ENCODE measurements at places on chromosomes 6 and 20.

DNA sequence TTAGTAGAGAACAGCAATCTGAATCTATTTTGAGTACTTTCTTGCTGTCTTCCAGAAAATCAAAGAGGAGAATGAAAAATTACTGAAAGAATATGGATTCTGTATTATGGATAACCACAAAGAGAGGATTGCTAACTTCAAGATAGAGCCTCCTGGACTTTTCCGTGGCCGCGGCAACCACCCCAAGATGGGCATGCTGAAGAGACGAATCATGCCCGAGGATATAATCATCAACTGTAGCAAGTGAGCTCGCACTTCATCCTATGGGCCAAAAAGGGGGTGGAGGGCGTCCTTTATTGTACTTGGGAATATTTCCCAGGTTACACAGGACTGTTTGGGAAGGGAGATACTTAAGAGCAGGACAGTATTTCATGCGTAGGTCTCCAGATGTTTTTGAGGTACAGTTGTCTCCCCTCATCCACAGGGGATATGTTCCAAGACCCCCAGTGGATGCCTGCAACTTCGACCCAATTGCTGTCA is 37.3 kb upstream of the PLCG1 start:
- no peak for DNase-seq

DNA sequence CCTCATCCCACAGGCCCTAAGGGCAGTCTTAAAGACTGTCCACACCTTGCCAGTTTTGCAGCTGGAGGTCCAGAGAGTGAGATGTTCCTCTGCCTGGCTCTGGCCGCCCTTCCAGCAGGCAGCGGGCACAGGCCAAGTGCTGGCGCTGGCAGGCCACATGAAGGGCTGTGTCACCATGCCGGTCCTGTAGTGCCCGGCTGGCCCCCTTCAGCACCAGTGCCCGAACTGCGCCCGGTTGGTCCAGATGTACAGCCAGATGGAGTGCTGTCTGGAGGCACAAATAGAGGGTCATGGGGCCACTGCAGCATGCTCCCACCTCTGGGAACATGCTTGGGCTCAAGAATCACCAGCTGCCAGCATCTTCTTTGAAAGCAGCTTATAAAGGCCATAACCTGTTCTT is 3.8 kb downstream of the NFKBIE start:
- no peak for DNase-seq

DNA sequence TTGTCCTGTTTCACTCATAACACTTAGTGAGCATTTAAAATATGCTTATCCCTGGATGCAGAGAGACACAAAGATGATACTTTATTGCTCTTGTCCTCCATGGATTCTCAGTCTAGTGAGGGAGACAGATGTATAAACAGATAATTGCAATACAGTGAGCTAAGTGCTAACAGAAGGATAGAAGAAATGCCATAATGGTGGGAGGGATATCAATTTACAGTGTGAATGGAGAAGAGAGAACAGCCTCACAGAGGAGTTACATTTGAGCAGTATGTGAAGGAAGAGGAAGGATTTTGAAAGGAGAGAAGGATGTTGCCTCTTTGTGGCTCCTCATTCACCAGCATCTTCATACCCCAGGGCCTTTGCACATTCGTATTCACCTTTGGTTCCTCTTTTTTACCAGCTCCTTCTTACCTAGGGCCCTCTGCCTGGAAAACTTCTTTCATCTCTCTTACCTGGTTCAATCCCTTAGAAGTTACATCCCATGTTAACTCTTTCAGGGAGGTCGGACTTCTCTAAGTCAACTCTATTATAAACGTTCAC is 341.7 kb downstream of the PRL start:
- no peak for DNase-seq

DNA sequence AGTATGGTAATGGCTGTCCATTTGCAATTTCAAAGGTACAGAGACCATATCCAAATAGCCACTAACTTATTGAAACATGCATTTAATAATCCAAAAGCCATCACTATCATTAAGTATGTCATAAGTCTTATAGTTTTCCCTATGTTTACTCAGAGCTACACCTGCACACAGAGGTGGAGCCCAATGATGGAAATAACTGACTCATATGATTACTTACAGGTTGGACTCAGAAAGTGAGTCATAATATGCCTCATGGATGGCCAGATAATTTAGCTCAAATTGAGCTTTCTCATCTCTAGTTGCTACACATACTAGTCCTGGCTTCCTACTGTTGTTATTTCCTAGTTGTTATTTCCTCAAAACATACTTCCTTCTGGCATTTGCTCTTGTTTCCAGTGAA is 104.4 kb upstream of the KHDRBS2 start:
- DNase-seq = no peak

DNA sequence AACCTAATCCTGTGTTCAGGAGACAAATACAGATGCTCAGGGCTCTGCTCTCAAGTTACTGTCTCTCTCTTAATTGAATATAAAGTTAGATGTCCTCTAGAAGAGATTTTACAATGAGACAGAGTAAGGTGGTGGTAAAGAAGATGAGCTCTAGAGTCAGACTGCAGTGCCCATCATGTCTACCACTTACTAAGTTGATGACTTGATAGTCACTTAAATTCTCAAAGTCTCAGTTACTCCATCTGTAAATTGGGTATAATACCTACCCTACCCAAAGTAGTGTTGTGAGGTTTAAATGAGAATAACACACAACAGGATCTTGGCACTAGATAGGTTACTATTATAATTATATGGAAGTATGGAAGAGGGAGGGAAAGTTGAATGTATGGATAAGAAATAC is 1.6 kb downstream of the DHX35 start:
- DNase-seq = no peak

GRCh38 chr6:40252531-40253258 is 318.4 kb upstream of the MOCS1 start:
- no peak for DNase-seq

DNA sequence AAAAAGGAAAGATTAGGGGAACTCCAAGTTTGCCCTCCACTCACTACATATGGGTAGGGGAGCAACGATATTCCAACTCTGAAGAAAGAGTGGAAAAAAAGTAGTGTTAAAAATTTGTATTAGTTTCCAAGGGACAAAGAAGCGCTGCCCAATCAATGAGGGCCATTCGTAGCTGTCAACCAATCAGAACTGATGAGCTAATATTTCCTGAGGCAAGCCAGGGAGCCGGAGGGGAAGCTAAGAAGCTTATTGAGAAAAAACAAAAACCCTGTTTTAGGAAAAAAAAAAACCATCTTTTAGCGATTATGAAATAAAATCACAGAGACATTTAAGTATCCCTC is 59.5 kb downstream of the TRIM38 start:
- peak; percentile 70 for DNase-seq

All from mucosa of gallbladder (tissue), 1 donor.